Endothelial cell (in vitro differentiated cells): ENCODE measurements at places on chromosomes 16 and 17. TPM values are rescaled to one million over a fixed set of nuclear protein-coding genes. Genes with fewer than 3 reads are reported as not detected.

DNA sequence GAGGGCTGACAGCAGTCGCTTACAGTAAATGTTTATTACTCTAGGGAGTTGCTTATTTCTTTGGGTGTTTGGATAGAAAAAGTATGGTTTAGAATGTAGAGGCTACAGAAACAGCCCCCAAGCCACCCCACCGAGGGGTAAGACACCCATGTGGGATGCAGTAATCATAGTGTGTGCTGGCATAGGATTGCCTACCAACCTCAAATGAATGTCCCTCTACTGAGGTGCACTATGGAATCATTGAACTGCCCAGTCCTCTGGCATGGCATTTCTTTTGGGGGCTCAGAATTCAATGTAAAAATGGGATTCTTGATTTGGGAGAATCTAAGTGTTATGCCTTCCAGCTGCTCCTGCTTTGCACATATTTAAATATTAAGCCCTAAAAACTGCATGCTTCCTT lies 46.8 kb downstream of the ZNF267 start:
- no peaks in the 10 kb centered on the region for H3K4me1 ChIP-seq
- peaks cover 40% of the 10 kb centered on the region for H3K36me3 ChIP-seq

- DNase-seq = no peak
- no peak overlapping the region for H3K4me3 ChIP-seq
- peaks cover 7% of the 10 kb centered on the region for H3K27me3 ChIP-seq
- H3K27ac ChIP-seq = no peak overlapping the region
- H3K4me1 ChIP-seq = peaks cover 7% of the 10 kb centered on the region
Observed at GRCh38 chr16:68434624-68435210, 13.6 kb downstream of the SMPD3 start.

SLX1B gene
- 28.5 TPM for total RNA-seq

ZNF785 gene
- total RNA-seq = 33.5 TPM

GRCh38 chr16:10880594-10881452 lies 3.8 kb downstream of the CIITA start:
- H3K4me3 ChIP-seq = no peak overlapping the region
- H3K27me3 ChIP-seq = peaks cover 10% of the 10 kb centered on the region
- DNase-seq = no peak
- no peaks in the 10 kb centered on the region for H3K4me1 ChIP-seq
- no peak overlapping the region for H3K27ac ChIP-seq
- H3K36me3 ChIP-seq = no peaks in the 10 kb centered on the region

DNA sequence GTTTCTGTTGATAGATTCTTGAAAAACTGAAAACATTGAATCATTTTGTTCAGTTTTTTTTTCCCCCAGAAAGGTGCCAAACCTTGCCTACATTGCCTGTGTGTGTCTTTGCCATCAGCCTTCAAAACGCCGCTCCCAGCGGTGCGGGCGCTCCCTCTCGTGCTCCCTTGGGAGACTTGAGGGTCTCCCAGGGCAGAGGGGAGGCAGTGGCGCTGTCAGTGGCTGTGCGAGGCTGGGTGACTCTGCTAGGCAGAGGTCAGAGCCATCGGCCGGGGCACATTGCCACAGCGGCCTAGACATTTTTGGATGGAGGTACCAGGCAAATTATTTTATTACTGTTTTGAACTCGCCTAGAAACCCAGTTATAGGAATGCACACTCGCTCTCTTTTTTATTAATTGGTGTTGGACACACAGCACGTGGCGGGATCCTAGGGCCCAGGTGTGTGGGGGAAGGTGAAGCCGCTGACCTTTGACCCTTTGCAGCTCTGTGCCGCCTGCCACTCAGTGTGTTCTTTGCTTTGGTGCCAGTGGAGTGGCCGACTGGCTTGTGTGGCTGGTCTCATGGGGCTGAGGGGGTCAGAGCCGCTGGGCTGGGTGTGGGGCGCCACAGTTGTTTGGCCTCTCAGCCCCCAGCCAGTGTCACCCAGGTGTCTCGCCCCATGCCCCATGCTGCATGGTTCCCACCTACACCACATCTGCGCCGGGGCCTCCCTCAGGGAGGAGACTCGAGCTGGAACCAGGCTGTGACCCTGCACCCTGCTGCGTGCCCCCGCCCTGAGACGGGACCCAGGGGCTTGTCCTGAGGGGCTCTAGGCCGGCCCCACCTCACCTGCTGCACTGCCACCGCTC lies 115.7 kb downstream of the BANP start:
- peaks cover 13% of the 10 kb centered on the region for H3K36me3 ChIP-seq
- no peak for DNase-seq
- H3K27ac ChIP-seq = no peak overlapping the region
- no peak overlapping the region for H3K4me3 ChIP-seq
- no peaks in the 10 kb centered on the region for H3K4me1 ChIP-seq
- peaks cover 4% of the 10 kb centered on the region for H3K27me3 ChIP-seq

ACE gene
- 44.8 TPM for total RNA-seq

HSD17B1 gene
- total RNA-seq = 0.64 TPM

- H3K4me3 ChIP-seq = no peak overlapping the region
- peaks cover 4% of the 10 kb centered on the region for H3K27me3 ChIP-seq
- H3K4me1 ChIP-seq = no peaks in the 10 kb centered on the region
- DNase-seq = no peak
Observed at GRCh38 chr17:46911311-46911710, 11.6 kb upstream of the GOSR2 start.

GRCh38 chr17:41919165-41919817 lies 540 bp upstream of the ACLY start:
- peaks cover 11% of the 10 kb centered on the region for H3K27me3 ChIP-seq
- H3K4me1 ChIP-seq = peaks cover 30% of the 10 kb centered on the region
- no peak overlapping the region for H3K27ac ChIP-seq

PRDM7 gene
- total RNA-seq = not detected

DNA sequence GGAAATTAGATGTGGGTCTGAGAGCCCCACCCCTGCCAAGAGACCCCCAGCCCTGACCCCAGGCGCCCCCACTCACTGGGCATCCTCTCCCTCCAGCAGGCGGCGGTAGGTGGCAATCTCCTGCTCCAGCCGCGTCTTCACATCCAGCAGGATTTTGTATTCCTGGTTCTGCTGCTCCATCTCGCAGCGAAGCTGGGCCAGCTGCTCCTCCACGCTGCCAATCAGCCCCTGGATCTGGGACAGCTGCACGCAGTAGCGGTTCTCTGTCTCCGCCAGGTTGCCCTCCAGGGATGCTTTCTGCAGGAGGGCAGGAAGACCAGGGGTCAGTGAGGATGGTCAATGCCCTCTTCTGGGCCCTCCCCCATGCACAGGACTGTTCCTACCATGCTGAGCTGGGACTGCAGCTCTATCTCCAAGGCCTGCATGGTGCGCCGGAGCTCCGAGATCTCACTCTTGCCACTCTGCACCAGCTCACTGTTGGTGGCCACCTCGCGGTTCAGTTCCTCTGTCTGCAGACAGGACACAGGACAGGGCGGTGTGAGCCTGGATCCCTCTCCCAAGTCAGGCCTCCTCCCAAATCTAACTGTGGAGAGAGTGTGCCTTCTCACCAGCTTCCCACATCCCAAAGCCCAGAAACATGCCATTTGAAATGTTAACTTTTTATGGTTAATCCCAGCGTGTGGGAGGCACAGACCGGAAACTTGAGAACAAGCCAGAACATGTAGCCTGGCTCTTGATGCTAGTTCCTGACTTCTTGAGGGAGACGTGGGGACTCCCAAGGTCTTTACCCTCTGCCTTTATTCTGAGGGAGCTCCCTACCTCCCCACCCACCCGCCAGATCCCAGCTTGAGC lies 3.6 kb downstream of the KRT17 start:
- DNase-seq = no peak
- peaks cover 8% of the 10 kb centered on the region for H3K27me3 ChIP-seq
- H3K27ac ChIP-seq = no peak overlapping the region

GRCh38 chr17:66943484-66943883 lies 21.0 kb upstream of the CACNG4 start:
- no peak overlapping the region for H3K27ac ChIP-seq
- no peaks in the 10 kb centered on the region for H3K4me1 ChIP-seq
- no peak for DNase-seq
- no peaks in the 10 kb centered on the region for H3K36me3 ChIP-seq
- H3K27me3 ChIP-seq = peaks cover 5% of the 10 kb centered on the region
- no peak overlapping the region for H3K4me3 ChIP-seq

DNA sequence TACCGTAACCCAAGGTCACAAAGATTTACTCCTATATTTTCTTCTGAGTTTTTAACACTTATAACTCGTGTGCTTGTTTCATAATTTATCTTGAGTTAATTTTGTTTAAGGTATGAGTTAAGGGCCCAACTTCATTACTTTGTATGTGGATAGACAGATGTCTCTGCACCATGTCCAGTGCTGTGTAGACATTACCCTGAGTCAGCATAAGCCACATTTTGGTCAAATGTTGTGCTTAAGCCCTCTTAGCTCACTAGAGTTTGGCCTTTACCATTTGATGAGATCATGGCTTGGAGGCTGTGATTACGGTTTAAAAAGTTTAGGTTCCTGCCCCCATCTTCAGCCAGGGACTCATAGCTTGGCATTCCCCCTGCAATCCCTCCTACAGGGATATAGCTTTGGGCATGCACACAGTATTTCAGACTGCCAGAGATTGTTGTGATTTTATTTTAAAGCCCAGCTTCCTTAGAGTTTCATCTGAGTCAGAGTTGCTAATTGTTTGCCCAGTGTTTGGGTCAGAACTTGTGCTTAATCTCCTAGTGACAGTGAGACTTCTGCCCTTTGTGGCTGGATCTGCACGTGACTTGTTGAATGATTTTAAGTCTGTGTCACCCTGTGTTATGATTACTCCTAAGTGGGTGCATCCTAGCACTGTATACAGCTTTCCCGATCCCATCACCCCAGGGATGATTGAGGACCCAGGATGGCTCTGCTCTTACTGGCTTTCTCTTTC lies 393.1 kb downstream of the CNTNAP4 start:
- H3K36me3 ChIP-seq = no peaks in the 10 kb centered on the region
- no peak for DNase-seq
- no peaks in the 10 kb centered on the region for H3K4me1 ChIP-seq
- no peaks in the 10 kb centered on the region for H3K27me3 ChIP-seq

DNA sequence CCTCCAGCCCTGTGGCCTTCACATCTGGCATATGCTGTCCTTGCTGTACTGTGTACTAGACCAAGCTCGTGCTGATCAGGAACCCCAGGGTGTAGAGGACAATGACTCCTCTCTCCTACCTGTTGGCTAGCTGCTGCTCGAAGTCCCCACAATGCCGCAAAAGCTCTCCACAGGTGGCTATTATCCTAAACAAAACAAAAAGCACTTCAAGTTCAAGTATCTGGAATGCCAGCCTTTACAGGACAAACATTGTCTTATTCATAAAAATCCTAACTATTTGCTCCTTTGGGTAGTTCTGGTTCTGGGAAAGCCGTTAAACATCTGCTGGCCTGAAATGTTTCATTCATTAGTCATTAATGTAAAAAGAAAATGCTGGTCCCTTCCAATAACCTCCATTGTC lies 42.8 kb downstream of the COG7 start:
- no peak overlapping the region for H3K4me3 ChIP-seq
- peaks cover 23% of the 10 kb centered on the region for H3K36me3 ChIP-seq
- DNase-seq = no peak
- no peaks in the 10 kb centered on the region for H3K27me3 ChIP-seq
- H3K4me1 ChIP-seq = no peaks in the 10 kb centered on the region

ZNF597 gene
- total RNA-seq = 5.7 TPM

GRCh38 chr16:85103114-85104079 lies 8.9 kb downstream of the CIBAR2 start:
- no peak overlapping the region for H3K27ac ChIP-seq
- H3K36me3 ChIP-seq = no peaks in the 10 kb centered on the region
- H3K4me3 ChIP-seq = no peak overlapping the region
- H3K27me3 ChIP-seq = peaks cover 3% of the 10 kb centered on the region

GRCh38 chr16:11258553-11259492 lies 2.8 kb upstream of the SOCS1 start:
- no peak overlapping the region for H3K27ac ChIP-seq
- no peaks in the 10 kb centered on the region for H3K36me3 ChIP-seq
- peaks cover 11% of the 10 kb centered on the region for H3K27me3 ChIP-seq
- no peak overlapping the region for H3K4me3 ChIP-seq
- H3K4me1 ChIP-seq = peaks cover 4% of the 10 kb centered on the region
- no peak for DNase-seq
